ENCODE measurements at places on chromosomes 3 and 15.
A peak's percentile ranks its signal among the peaks of the same experiment; 100 is the strongest.

DNA sequence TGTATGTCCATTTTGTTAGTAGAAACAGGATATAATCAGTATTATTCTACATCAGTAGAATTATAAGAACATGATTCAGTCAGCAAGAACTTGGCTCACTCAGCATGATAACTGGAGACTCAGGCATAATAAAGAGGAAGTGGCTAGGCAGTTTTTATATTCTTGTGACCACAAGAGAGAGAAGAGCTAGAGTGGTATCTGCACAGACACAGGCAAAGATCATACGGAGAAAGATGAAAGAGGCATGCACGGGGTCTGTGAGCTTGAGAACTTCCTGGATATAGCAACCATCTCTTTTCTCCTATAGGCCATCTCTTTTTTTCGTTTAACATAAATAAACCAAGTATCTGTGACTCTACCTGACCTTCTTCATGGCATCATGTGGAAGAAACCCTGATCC, 46.8 kb downstream of the MYO5A start:
- no peak for DNase-seq

- no peak for DNase-seq
These were observed 66.1 kb upstream of the MEX3B start for GRCh38 chr15:82111918-82112317.

DNA sequence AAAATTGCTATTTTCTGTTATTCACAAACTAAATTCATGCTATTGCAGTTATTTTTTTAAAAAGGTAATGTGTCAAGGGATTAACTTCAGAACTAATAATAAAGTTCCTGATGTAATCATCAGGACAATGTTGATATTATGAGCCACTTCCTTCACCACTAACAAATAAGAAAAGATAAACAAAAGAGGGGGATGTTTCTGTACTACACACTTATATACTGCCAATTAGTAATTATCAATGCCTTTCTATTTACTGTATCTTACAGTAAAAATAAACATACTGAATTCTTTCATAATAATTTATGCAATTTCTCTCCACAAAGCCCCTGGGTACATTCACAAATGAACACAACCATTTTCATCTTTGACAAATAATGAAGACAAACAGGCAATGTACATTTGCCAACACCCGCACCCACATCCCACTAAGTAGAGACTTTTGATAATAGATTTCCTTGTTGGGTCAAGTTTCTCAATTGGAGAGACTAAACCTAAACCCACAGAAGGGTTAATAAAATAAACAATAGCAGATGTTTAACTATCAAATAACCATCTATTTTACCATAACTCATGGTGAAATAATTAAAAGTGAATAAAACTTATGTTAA, 3.7 kb downstream of the CBLB start:
- no peak for DNase-seq

GRCh38 chr3:134485075-134485717, 589 bp downstream of the ANAPC13 start:
- no peak for DNase-seq

DNA sequence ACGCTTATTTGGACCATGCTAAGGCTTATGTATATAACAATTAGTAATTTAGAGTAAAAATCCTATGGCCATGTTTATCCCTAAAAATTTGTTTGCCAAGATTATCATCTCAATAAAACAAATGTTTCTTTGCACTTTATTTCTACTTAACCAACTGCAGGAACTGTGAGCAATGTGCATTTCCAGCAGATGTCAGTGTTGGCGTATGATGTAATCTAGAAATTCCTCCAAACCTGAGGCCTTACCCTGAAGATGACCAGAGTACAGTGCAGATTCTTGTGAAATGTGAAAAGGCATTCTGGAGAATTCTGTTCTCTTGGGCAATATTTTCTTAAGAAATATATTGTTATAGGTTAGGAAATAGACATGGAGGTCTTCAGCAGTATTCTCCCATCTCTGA, 205.9 kb downstream of the MBNL1 start:
- DNase-seq, result peak; percentile 45

DNA sequence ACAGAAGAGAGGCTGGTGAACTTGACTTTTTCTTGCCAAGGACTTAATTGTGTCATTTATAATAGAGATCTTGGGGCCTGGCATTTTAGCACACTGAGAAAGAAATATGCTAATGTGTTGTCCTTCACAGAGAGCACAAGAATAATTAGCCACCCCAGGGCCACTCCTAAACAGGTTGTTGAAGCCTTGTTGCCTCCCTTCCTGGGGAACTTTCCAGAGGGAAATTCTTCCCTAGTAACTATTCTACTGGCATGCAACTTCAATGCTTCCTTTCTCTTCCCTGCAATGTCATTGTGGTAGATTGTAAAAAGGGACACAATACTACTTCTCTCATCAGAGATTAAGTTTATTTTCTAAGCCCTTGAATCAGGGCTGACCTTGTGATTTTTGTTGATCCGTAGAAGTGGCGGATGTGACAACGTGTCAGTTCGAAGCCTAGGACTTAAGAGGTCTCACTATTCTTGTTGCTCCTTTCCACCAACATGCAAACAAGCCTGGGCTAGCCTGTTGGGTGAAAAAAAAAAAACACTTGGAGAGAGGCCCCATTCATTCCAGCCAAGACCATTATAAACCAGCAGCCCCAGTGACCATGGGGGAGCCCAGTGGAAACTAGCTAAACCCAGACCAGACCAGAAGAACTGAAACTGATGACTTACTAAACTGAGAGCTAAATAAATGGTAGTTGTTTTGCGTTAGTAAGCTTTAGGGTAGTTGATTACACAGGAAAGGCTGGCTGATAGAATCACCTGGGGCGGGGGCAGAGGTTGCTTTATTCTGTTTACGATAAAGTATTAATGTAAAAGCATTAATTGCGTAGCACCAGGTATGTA, 287.2 kb downstream of the SHQ1 start:
- DNase-seq, result no peak

- no peak for DNase-seq
These were observed 83.2 kb upstream of the EOMES start for GRCh38 chr3:27805282-27805681.
